ENCODE measurements at places on chromosomes 6 and 20. TPM values are rescaled to one million over a fixed set of nuclear protein-coding genes. Genes with fewer than 3 reads are reported as not detected.

- DNase-seq, result no peak
These were observed 9.7 kb upstream of the IRF4 start for GRCh38 chr6:381742-382461.

- DNase-seq, result no peak
These were observed 236.8 kb downstream of the PACRG start for GRCh38 chr6:162964488-162965140.

Gene ABHD16B
- total RNA-seq, result not detected

DNA sequence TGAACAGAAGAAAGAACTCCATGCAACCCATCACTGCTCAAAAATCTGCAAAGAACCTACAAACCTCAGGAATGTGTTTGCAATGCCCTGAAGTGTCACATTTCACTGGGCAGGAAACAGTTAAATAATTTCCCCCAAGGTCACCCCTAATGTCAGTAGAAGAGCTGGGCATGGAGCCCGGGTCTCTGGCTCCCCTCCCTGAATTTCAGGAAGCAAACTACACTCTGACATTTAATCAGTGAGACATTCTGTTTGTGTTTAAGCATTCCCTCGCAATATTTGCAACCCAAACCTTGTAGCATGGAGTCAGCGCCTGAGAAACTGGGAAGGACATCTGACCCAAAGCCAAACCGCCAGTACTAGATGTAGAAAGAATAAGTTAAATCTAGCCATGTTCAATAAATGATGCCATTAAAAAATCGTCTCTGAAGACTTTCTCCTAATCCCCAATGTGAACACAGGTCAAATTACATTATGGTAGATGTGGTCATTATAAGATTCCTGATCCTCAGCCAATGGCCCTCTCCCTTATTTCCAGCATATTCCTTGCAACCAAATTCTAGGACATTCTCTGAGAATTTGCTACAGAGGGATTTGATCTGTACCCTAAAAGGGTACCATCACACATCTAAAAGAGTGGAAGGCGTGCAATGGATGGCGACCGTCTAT lies 91.2 kb upstream of the ADTRP start:
- no peak for DNase-seq

Gene TXLNB
- total RNA-seq, result not detected

DNA sequence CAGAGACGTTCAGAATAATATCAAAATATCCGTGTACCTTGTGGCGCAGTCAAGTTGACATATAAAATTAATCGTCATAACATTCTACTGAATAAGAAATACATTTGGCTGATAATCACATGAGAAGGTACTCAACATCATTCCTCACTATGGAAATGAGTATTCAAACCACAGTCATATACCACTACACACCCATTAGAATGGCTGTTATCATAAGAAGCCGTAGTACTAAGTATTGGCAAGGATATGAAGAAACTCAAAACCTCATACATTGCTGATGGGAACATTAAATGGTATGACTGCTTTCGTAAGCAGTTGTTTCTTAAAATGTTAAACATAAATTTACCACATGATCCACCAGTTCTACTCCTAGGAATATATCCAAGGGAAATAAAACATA lies 244.7 kb downstream of the CDKAL1 start:
- no peak for DNase-seq

- no peak for DNase-seq
These were observed 24.0 kb upstream of the SMIM26 start for GRCh38 chr20:18543216-18543615.

DNA sequence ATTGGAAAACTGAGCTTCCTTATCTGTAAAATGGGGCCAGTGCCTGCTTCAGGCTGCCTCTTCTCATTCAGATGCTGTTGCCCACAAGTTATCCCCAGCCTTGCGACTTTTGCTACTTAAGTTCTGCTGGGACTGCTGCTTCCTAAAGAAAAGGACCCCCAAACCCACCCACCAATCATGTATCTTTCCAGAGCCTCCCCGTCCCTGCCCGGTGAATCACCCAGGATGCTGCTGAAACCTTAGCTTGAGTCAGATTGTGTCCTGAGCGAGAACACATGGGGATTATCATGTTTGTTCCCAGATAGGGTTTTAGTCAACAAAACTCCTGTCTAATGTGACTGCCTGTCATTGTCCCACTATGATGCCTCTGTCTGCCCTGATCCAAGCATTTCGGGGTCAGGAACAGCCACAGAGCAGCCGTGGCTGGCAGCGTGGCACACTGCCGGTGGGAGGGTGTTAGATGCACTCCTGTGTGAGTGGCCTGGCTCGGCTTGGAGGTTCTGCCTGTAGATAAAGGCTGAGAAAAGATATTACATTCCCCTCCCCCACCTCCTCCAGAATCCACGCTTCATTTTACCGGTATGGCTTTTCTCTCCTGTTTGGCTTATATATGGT lies 79.9 kb downstream of the TOX2 start:
- no peak for DNase-seq

DNA sequence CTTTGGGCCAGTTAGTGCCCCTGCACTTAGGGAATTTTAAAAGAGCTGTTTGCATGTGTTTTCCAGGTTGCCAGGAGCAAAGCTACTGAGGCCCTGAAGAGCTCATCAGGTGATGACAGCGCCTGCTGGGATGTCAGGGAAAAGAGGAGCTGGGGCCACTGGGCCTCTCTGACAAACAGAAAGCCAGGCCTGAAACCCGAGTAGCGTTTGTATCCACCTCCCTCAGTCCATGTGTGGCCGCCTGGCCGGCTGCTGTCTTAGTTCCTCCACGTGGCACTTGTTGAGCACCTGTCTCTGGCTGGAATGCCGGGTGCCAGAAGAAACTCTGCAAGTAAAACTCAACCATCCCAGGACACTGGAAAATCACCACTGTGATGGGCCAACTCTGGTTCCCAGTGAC lies 601.2 kb downstream of the CDH26 start:
- no peak for DNase-seq
